ENCODE measurements at places on chromosomes 4 and X.

DNA sequence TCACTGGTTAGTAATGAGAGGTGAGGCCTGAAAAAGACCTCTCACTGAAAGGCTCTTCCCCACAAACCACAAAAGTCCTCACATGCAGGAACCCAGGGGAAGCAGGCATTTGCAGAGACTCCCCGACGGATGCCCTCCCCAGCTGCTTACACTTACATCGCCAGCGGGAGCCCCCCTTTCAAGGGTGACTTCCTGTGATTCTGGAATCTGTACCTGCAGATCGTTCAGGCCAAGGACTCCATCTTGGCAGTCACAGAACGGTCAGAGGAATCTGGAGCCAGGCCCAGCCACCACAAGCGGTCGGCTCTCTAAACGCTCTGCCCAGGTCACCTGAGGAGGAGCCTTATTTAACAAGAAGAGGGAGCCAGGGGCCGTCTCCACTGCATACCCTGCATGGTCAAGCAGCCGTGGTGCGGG, 71.3 kb upstream of the STS start:
- no peak for DNase-seq

GRCh38 chr4:86376850-86377249, 17.0 kb upstream of the MAPK10 start:
- no peak for DNase-seq

DNA sequence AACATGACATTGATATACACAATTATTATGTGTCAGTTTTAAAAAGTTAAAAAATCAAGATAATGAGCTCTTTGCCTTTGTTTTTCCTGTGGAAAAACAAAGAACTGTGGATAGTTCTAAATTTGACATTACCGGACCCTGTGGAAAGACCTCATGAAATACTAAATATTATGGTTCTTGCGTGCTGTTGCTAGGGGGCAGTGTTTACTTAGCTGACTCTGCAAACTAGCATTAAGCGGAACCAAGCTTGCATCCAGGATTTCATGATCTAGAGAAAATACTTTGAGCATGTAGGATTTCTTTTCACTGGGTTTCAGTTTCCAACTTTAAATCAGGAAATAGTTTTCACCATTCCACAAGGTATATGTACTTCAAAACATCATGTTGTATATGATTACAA, 33.6 kb downstream of the CLCN4 start:
- no peak for DNase-seq

DNA sequence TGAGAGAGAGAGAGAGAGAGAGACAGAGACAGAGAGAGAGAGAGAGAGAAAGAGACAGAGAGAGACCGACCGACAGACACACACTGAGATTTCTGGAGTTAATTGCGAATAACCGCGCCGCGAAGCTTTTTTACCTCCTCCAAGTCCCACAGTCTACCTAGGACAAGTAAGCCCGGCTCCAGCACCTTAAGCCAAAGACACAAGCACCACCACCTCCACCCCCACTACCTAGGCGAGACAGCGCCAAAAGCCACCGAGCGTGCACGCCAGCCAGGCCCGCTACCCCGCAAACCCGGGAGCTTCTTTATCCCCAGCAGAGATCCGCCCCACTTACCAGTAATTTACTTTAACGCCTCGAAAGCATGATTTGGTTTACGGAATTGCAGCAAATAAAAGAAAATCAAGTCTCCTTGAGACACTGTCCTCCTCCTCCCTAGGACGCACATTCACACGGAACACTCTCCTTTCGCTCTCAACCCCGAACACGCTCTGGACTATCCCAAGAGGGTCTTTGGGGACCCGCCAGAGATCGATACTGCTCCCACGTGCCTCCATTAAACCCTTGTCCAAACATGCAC, 649.6 kb upstream of the DIPK2B start:
- DNase-seq = no peak

DNA sequence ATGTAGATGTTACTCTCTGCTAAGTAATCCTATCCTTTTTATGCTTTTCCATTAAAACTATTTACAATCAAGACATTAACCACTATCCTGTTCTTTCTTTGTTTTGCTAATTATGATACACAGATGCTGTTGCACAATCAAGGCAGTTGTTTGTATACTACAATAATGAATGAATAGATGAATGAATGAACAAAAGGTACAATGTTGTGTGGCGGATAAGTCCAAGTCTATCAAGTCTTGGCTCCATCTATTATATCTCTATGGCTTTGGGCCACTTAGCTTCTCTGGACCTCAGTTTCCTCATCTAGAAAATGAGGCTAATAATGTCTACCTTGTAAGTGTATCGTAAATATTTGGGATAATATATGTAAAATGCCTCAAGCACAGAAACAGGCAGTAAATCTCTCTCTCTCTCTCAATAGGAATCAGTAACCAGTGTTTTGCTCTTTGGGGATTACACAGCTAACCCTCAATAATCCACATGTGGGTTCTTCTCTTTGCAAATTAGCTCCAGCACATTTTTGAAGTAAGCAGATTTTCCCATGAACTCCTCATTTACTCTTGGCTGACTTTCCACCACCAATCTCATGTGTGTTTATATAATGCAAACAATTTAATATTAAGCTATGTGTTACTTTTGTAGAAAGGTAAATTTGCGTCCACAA, 27.8 kb upstream of the TSPAN5 start:
- no peak for DNase-seq

GRCh38 chr4:8860892-8861575, 10.6 kb downstream of the HMX1 start:
- DNase-seq = no peak

- no peak for DNase-seq
These were observed 38.2 kb upstream of the NUDT6 start for GRCh38 chr4:122960611-122961000.

Measured in C1 segment of cervical spinal cord (tissue), 14 donors.